ENCODE measurements at places on chromosomes 2 and 18.
A peak's percentile ranks its signal among the peaks of the same experiment; 100 is the strongest.

GRCh38 chr18:63138436-63139340 lies 180.9 kb downstream of the BCL2 start:
- no peak for DNase-seq

DNA sequence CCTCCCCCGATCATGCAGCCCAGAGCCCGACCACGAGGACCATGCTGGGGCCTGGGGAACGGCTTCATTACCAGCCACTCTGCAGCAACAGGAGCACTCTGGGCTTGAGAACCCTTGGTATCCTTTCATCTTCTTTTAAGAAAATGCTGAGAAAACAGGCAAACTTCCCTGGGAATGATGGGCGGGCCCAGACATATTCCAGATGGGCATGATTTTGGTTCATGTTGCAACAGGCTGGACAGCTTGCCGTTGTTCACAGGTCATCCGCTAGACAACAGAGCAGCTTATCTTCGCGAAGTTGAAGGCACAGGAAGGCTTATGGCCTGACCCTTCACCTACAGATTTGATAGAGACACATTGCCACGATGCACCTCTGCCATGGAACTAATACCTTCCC lies 121.0 kb downstream of the KLHL29 start:
- no peak for DNase-seq

- no peak for DNase-seq
Measured at GRCh38 chr2:52956766-52957165, 810.8 kb upstream of the CHAC2 start.

- DNase-seq, result no peak
Measured at GRCh38 chr2:101638817-101639605, 58.5 kb upstream of the MAP4K4 start.

- no peak for DNase-seq
Measured at GRCh38 chr2:198135481-198135934, 331.1 kb downstream of the PLCL1 start.

GRCh38 chr2:35185861-35186412 lies 1169.6 kb upstream of the CRIM1 start:
- no peak for DNase-seq

DNA sequence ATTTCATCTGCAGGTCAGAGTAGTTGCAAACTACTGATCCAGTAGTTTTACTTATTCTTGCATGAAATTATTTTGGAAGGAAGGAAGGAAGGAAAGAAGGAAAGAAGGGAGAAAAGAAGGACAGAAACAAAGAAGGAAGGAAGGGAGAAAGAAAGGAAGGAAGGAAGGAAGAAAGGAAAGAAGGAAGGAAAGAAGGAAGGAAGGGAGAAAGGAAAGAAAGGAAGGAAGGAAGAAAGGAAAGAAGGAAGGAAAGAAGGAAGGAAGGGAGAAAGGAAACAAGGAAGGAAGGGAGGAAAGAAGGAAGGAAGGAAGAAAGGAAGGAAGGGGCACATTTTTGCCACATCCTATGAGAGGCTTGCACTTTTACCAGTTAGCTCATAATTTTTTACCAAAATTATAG lies 186.2 kb downstream of the LRRTM4 start:
- DNase-seq, result no peak

DNA sequence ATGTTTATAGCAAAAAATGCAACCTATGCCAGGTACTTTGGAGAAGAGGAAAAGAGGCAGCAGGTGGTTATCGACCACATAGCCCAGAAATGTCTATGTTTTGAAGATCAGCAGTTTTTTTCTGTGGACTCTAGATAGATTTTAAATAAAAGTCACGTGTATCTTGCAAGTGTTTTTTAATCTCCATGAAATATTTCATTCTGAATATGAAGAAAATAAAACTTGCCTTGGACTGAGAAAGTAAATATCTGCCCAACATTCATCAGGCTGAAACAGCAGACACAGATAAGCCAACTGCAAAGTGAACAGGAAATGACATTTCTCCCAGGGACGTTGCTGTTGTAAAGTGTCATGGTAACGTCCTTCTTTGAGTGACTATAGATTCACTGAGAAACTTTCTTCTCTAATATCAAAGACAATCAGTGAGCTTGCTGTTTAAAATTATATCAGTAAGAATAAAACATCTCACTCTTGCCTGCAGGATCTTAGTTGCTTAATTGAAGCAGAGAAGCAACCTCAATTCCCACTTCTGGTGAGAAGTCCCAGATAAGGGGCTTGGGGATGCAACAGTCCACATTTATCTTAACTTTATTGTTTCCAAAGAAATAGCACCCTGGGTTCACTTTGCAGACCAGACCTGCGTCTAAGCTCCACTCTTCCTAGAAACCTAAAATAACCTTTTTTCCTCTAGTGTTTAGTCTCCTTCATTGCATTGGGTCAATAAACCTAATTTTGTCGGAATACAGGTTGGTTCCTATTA lies 6.3 kb downstream of the MYOM1 start:
- DNase-seq, result no peak

- no peak for DNase-seq
Measured at GRCh38 chr2:171225302-171225980, 64.7 kb upstream of the TLK1 start.

DNA sequence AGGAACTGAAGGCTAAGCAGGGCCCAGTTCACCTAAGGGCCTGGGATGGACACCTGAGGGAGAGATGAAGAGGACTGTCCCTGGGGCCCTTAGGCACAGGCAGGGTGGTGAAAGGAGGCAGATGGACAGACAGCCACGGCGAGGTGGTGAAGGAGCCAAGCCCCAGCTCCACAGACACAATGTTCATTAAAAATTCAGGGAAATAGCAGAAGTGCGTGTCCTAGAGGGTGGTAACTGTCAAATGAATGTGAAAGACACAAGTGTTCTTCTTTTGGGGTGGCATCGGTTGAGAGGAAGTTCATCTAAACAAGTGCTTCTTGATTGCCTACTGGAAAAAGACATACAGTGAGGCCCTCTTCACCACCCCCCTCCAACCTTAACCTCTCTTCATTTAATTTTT lies 76.2 kb upstream of the SIX2 start:
- no peak for DNase-seq

- peak; percentile 61 for DNase-seq
Measured at GRCh38 chr18:53771664-53772063, 452.8 kb downstream of the MBD2 start.

GRCh38 chr2:58709687-58710354 lies 468.7 kb upstream of the FANCL start:
- no peak for DNase-seq

- DNase-seq, result no peak
Measured at GRCh38 chr2:201733544-201733943, 35.1 kb upstream of the MPP4 start.

- DNase-seq, result no peak
Measured at GRCh38 chr2:134319596-134320254, 65.9 kb downstream of the MGAT5 start.

- DNase-seq, result no peak
Measured at GRCh38 chr2:138831691-138832090, 51.5 kb upstream of the NXPH2 start.

DNA sequence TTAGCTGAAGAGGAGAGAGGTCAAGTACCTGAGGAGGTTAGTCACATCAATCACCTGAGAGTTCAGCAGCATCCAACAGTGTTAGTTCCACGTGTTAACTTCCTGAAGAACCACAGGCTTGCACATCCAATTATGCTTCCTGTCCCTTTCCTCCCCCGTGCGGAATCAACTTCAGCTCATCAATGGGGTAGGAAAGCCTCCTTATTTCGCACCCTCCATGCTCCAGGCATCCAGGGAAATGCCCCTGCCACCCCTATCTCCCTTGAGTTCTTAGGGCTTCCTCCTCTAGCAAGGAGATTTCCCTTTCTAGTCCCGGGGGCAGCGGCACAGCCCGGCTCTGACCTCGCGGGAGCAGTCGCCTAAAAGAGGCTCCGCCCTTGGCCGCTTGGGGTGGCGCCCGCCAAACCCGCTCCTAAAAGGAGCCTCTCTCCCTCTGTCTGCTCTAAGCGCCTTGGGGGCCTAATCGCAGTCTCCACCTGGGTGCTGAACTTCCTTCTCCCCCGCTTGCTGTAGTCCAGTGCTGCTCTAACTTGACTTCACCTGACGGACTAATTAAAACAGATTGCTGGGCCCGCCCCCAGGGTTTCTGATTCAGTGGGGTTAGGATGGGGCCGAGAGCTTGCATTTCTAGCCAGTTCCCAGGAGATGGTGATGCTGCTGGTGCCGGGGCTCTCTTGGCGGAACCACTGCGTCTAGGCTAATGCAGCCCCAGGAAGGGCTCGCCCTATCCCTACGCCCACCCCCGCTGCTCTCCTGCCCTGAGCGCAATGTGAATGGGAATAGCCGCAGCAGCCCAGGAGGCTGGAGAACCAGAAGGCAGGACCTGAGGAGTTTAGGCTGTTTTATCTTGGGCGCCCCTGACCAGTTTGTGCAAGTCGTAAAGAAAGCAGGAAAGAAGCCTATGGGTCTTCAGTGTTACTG lies 3.4 kb upstream of the TET3 start:
- DNase-seq, result no peak

DNA sequence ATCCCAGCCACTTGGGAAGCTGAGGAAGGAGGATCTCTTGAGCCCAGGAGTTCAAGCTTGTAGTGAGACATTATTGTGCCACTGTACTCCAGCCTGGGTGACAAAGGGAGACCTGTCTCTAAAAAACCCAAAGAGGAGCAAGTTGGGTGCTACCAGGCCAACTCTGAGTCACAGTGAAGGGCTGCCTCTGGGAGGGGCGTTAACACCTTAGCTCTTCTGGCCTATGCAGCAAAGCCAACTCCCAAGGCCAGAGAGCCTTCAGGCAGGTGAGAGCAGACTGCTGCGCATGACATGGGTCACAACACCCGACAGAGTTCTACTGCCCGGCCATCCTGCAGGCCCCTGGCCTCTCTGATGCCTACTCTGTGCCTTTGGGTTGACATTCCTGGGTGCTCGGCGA lies 32.6 kb upstream of the ATG16L1 start:
- no peak for DNase-seq

GRCh38 chr18:50986360-50987087 lies 18.7 kb downstream of the ELAC1 start:
- no peak for DNase-seq

DNA sequence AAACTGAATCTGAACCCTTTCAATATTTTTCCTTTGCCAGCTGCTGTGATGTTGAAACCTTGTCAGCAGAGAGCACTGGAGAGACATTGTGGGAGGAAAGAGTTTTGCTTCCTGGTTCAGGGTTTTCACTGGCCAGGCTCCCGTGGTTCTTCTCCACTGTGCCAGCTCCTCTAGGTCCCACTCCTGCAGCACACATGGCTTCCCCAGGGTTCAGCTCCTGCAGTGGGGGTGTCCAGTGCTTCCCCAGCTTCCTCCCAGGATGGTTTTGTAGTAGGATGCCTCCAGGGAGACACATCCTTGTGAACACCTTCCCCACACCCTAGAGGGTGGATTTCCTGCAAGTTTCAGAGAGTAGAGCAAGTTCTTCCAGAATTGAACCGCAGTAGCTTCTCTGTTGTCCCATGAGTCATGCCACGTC lies 24.0 kb upstream of the SULT1C3 start:
- no peak for DNase-seq

GRCh38 chr18:35457140-35457704 lies 40.5 kb downstream of the INO80C start:
- no peak for DNase-seq

- DNase-seq, result no peak
Measured at GRCh38 chr2:159984034-159984433, 78.4 kb downstream of the PLA2R1 start.

- no peak for DNase-seq
Measured at GRCh38 chr2:222960126-222960525, 91.9 kb upstream of the KCNE4 start.

DNA sequence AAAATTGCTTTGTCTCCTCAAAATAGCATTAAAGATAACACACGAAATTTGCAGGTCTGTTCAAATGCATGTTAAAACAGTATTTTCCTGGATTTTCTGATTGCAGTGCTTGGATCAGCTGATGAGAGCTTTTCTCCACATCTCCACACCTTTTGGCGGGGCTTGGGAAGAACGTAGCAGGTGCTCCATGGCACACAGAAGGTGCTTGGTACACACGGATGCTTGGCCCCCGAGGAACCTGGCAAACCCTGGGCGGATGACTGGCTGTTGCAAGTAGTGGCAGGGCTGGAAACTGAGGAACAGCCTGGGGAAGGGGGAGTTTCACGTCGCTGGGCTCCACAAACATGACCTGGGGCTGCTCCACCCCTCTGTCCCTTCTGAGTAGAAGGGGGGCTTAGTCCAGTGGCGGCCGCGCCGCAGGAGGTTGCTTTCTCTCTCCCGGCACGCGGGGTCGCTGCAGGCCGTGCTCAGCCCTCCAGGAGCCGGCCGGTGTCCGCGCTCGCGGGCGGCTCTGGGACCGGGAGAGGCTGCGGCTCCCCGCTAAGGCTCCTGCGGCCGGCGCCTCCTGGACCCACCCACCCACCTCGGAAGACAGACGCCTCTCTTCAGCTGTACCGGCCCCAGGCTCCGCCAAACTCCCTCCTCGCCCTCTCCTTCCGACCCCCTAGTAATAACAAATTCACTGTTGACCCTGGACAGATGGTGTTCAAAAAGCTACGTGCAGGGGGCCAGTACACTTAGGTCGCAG lies 69.3 kb downstream of the MARCO start:
- peak; percentile 52 for DNase-seq

DNA sequence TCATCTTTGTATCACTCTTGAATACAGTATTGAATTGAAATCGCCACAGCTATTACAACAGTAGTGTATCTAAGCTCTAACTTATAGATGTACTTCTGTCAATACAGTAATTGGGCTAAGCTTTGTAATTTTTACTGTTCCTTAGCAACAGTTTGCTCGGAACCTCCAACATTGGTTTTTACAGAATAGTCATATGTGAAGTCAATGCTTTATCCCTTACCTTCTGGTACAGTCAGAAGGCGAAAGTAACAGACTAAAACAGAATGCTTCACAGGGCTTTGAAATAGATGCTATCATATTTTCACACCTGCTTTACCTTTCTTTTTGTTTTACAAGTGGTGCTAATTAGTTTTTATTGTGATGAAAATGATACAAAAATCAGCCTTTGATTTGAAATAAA lies 46.9 kb upstream of the CYP20A1 start:
- no peak for DNase-seq

Measured in NCI-H1105 (cell line).